ENCODE measurements at places on chromosomes 1 and 21. TPM values are rescaled to one million over a fixed set of nuclear protein-coding genes. Genes with fewer than 3 reads are reported as not detected.
A peak's percentile ranks its signal among the peaks of the same experiment; 100 is the strongest.

Gene MATN1
- total RNA-seq, result 0.31 TPM

Gene FMO2
- total RNA-seq, result not detected

DNA sequence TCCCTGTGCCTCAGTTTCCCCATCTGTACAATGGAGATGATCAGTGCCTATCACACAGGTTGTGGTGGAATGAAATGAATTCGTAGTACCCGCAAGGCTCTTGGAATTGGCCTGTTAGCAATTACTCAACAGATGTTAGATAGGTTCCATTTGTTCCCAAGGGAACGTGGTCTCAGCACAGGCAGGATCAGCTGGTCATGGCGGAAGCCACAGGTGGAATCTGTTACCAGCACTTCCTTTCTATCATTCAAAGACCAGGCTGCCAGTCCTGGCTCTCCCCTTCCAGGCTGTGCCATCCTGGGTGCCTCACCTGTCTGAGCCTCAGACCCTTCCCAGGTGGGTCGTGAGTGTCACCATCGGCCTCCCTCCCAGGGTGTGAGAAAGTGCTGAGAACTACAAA lies 61.5 kb downstream of the FBXO2 start:
- DNase-seq, result no peak

Gene ADGRL2
- total RNA-seq, result 104 TPM

- DNase-seq, result no peak
Observed at GRCh38 chr1:222784916-222785315, 29.9 kb upstream of the DISP1 start.

Gene RCAN3
- 13.7 TPM for total RNA-seq

Gene NT5C1A
- total RNA-seq, result not detected

Gene KCNK1
- 12.7 TPM for total RNA-seq

GRCh38 chr1:96048572-96049212 lies 672.9 kb upstream of the PTBP2 start:
- DNase-seq, result no peak

Gene CTSE
- total RNA-seq, result not detected

Gene NCF2
- total RNA-seq, result not detected

- DNase-seq, result peak; percentile 98
Observed at GRCh38 chr1:202010180-202011015, at the start of gene ELF3. ELF3 (plus strand) TSS chr1:202010587; CDS start chr1:202011137, 550 bp downstream.

DNA sequence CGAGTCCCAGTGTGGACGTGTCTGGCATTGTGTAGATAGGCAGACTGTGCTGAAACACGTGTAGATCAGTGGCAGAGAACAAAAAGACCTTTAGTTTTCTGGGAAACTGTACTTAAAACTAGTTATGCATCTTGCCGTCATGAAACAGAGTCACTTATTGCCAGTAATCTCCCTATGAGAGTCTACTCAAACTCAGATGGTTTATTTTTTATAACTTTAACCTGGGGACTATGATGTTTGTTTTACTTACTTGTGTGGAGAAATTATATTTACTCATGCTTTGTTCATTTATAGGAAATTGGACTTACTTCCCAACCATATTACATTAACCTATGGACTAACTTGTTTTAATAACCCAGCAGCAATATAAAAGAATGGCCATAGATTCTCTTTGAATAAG lies 54.1 kb upstream of the ABCG1 start:
- DNase-seq, result no peak

DNA sequence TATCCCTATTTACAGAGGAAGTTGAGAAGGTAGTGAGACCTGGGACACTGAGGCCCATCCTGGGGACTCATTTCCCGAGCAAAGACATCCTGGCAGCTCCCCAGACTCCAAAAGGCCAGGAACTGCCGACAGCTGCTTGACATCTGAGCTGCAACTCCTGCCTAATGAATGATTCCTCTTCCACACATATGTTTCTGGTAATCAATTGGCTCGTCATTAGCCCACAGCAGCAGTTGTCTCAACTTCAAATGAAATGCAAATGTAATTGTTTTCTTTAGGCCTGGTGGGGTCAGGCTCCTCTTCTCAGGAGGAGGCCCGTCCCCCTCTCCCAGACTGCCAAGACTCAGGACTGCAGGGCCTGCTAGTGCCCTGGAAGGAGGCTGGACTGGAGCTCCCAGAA lies 61.8 kb upstream of the DISP3 start:
- DNase-seq, result no peak

Gene MAP10
- total RNA-seq, result 3.3 TPM

DNA sequence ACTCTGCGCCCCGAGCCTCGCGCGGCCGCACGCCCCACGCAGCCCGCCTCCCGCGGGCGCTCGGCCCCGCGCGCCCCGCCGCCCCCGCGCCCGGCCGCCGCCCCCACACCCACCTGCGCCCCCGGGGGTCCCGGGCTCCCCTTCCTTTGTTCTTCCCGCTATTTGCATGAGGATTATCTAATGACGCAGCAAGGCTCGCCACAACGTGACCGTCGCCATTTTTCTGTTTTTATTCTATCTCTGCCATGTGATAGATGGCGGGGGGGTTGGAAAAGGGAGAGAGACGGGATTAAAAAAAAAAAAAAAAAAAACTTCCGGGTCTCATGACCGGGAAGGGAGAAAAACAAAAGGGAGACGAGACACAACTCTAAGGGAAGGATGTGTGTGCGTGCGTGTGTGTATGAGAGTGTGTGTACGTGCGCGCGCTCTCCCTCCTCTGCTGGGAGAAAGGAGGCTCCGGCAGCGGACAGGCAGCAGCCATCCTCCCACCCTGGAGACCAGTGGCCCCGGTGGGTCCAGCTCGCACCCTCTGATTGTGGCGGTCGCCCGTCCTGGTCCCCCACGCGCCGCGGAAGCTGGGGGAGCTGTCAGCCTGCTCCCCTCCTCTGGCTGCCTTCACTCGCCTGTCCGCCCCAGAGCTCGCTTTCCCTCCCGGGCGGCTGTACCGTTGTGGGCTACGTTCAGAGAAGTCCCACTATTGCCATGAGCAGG lies 80.4 kb upstream of the AK4 start:
- DNase-seq, result peak; percentile 97

Gene ACTL8
- total RNA-seq, result 0.70 TPM

GRCh38 chr1:42739753-42740700 lies at the start of gene CLDN19:
CLDN19 (minus strand) TSS chr1:42740236; CDS start chr1:42740063, 173 bp downstream.
- DNase-seq, result peak; percentile 93

Gene CYP4B1
- total RNA-seq, result 0.16 TPM

Gene FALEC
- not detected for total RNA-seq

Gene G0S2
- total RNA-seq, result 0.43 TPM

DNA sequence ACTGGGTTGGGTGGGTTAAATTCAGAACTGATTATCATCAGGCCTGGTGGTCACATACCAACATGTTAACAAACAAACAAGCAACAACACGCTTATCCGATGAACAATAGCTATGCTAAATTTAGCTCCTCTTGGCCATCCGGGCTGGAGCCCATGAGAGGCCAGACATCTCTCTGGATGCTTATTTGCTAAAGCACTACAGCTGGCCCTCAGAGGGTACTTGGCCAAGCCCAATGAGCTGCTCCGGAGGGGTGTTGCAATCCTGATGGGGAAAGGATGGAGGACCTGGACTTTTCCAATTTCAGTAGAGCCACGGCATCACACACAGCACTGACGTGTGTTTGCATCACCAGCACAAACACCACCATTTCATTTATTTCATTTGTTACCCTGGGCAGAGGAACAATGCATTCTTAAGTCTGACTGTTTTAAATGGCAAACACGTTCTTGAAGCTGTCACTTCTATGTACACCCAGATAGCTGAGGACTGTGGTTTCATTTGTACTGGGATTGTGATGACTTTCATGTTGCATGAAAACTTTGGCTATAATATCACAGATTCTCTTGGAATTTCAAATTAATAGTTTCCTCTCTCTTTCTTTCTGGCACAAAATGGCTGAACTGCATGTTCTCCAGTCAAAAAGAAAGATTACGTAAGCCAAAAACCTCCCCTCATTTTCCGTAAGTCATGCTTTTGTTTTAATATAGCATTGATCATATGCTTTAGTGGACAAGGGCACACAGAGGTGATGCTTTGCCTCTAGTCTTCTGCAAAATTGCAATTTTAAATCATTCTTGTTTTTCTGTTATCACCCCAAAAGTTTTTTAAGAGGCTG lies 359.8 kb upstream of the KAZN start:
- no peak for DNase-seq
